Fibroblast of the conjunctiva (primary cell): ENCODE measurements at places on chromosomes 1 and 21.
A peak's percentile ranks its signal among the peaks of the same experiment; 100 is the strongest.

GRCh38 chr1:82947278-82947677, 1051.7 kb downstream of the TTLL7 start:
- no peak for DNase-seq

GRCh38 chr1:228996281-228996680, 261.0 kb downstream of the RHOU start:
- DNase-seq: no peak

DNA sequence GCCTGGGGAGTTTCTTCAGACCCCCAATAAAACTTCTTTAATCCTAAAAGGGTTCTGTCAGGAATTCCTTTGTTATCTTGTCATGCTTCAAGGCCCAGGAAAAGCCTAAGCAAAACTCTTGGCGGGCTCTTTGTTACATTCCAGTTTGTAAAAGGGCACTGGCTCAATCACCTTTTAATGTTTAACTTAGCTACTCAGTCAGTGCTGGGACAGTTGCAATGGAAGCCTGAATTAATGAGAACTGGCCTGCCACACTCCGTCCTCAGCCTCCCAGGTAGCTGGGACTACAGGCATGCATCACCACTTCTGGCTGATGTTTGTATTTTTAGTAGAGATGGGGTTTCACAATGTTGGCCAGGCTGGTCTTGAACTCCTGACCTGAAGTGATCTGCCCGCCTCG, 21.3 kb upstream of the ASB17 start:
- DNase-seq: no peak

DNA sequence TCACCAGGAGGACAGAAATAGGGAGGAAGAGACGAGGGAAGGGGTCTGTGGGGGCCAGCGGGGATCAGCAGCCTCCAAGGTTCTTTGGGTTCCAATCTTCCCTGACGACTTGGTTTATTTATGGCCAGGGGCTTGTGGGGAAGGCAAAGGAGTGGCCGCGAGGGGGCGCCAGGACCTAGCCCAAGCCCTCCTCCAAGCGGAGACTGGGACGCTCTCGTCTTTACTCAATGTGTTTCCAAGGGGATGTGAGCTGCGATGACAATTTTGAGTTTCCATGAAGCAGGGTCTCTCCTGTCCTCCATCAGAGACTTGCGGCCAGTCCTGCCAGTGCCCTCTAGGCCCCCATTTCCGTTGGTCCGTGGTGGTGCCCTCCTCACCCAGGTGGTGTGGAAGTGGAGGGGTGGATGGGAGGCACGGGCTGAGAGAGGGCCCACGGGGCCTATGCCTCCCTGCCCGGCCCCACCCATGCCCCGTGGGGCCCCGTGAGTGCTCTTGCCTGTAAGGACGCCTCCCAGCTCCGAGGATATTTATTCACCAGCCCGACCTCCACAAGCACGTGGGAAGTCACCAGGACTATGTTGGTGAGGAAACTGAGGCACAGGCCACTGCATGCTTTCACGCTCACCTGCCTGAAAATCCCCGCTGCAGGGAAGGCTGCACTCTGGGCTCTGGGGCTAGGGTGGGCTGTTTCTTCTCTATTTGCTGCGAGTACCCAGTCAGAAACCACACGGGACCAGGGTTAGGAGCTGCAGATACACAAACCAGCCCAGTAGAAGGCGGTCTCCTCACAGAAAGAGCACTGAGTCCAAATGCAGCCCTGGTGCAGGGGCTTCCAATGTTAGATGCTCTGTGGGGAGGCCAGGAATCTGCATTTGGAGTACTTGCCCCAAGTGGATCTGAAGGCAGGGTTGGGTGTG, 26.5 kb downstream of the DMRTB1 start:
- peak; percentile 72 for DNase-seq

GRCh38 chr1:196444634-196445033, 163.6 kb downstream of the KCNT2 start:
- DNase-seq: no peak

DNA sequence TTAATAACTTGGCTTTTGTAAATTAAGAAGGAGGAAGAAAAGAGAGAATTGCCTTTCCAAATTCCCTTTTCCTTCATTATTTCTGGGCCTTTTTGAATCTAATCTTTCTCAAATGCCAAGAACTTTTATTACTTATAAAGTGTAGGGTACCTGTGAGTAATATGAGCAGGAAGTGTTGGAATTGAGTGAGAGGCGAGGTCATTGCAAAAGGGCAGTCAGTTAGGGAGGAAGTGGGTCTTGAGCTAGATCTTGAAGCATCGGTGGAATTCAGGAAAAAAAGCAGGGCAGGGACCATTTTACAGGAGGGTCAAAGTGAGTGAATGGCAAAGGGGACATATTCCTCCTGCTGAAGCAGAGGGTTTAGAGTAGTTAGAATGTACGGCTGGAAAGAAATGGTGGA, 23.4 kb downstream of the DDI2 start:
- no peak for DNase-seq

DNA sequence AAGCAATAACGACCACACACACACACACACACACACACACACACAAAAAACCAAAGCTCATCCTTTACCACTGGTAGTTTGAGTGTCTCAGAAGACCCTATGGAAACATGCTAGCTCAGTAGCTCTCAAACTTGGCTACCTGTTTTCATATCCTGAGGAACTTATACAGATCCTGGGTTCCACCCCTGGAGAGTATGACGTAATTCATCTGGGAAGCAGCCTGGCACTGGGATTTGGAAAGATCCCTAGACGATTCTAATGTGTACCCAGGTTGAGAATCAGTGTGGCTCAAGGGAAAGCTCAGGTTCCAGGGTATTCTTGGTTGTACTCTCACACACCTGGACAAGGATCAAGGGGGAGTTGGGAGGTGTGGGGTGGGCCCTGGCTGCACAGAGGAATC, 85.9 kb downstream of the SELENOF start:
- DNase-seq: no peak

- DNase-seq: no peak
Observed at GRCh38 chr1:244157731-244158438, 106.8 kb downstream of the ZBTB18 start.

DNA sequence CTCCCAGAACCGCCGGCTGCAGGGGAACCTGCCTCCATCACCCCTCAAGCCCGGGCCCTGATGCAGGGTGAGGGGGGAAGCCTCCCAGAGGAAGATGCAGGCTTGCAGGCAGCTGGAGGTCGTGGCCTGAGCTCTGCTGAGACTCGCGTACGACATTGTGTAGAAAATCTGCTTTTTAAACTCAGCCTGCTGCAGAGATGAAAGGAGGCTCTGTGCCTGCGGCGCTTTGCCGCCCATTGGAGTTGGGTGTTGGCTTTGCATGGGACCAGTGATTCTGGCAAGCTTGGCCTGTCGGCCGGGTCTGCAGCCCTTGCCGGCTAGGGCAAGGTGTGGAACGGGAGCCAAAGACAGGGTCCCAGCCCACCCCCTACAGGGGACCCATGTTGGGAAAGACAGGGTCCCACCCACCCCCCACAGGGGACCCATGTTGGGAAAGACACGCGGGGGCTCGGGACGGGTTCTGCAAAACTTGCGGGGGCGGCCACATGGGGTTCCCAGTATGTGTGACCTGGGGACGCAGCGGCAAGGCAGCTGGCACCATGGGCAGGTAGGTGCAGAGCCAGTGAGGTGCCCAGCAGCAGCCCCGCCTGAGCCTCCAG, 55.6 kb downstream of the SLX9 start:
- DNase-seq: no peak

- no peak for DNase-seq
Observed at GRCh38 chr1:201279313-201279712, 4.0 kb upstream of the PKP1 start.

GRCh38 chr1:232192781-232193450, 437.0 kb downstream of the SIPA1L2 start:
- DNase-seq: no peak

GRCh38 chr1:206534552-206534951, 27.2 kb downstream of the RASSF5 start:
- no peak for DNase-seq

- DNase-seq: no peak
Observed at GRCh38 chr21:34927992-34928391, 121.1 kb downstream of the RUNX1 start.

- no peak for DNase-seq
Observed at GRCh38 chr1:70207492-70207891, 2.1 kb upstream of the LRRC40 start.

DNA sequence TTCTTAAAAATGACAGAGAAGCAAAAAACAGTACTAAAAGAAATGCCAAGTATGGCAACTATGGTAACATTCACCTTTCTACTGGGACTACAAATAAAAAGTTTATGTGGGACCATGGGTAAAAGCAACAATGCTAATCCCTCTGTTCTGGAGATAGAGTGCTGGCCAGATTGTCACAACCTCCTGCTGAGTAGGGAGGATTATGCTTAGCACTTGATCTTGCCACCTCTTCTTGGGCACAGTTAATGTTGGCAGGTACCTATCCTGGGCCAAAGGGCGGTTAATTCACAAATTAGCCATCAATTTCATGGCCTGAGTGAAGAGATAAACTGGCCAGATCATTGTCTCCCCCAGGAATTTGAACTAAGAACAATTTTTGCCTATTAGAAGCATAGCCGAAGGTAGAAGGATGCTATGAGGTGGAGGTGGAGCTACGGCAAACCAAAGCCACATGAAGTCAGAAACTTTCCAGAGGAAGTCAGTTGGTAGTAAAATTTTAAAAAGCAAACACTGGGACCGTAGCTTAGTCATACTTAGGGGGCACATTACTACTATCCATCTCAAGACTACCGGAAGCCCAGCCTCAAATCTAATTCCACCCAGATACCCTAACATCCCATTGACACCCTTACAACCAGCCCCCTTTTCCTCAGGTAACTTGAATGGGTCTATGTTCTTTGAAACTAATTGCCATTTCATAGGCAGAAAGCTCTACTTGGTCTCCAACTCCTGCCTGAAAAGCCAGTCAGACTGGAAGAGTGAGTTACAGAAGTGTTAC, 2.7 kb downstream of the SCYL3 start:
- DNase-seq: no peak

DNA sequence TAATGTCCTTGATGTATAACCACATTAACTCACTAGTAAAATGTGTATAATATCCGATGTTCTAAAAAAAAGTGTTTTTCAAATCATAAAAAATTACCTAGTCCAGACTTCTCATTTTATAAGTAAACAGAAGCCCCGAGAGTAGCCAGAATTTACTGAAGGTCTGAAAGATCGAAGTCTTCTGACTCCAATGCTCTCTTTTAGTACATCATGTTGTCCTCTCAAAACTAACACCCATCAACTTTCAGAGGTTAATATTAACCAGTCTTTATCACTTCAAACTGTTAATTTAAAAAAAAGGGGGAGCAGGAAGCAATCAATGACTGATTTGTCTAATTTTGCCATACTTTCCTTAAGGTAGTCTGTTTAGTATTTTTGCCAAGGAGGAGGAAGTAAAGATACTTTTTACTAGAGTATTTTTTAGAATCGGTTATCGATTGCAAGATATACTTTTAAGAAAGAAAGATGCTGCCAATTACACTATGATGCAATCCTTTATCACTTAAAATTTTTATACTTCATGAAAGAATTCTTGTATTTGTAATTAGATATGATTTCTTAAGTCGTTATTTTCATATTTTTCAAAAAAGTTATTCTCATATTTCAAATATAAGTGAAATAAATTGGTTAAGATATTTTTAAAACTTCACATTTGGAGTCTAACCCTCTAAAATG, 25.5 kb downstream of the CCDC18 start:
- DNase-seq: no peak

GRCh38 chr1:41673806-41674205, 189.3 kb upstream of the EDN2 start:
- no peak for DNase-seq

- no peak for DNase-seq
Observed at GRCh38 chr1:229340496-229340895, 2.4 kb downstream of the CCSAP start.

- DNase-seq: no peak
Observed at GRCh38 chr1:199913318-199913717, 114.2 kb upstream of the NR5A2 start.

- no peak for DNase-seq
Observed at GRCh38 chr1:227922501-227923352, 25.0 kb downstream of the WNT9A start.

DNA sequence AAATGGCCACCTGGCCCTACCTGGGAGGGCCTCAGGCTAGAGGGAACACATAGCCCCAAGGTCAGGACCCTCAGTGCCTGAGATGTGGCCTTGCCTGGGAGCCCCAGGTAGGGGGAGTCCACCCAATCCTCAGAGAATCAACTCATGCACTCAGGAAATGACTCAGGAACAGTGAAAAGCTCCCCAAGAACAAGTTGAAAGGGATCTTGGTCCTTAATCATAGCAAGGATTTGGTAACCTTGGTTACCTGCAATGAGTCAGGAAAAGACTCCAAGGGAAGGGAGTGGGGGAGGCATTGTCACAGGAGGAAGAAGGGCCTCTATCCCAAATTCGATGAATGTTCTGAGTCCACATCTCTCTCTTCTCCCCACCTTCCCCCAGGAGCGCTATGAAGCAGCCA, 17.0 kb downstream of the MAP7D1 start:
- DNase-seq: no peak
